ENCODE measurements at places on chromosomes 11 and 22.

DNA sequence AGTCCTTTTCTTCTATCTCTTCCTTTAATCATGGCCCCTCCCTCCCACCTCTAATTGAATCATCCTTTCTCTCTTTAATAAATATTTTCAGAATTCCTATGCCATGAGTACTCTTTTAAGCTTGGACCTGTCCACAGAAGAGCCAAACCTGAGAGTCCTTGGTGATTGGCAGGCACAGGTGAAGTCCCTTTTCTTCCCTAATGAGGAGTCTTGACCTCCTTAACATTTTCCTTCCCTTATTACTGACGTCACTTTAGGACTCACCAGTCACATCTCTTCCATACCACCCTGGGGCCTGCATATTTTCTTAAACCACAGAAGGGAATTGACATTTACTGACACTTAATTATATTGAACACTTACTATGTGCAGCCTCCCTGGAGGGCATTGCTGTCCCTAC, 41.0 kb upstream of the RASSF10 start:
- no peak for DNase-seq

DNA sequence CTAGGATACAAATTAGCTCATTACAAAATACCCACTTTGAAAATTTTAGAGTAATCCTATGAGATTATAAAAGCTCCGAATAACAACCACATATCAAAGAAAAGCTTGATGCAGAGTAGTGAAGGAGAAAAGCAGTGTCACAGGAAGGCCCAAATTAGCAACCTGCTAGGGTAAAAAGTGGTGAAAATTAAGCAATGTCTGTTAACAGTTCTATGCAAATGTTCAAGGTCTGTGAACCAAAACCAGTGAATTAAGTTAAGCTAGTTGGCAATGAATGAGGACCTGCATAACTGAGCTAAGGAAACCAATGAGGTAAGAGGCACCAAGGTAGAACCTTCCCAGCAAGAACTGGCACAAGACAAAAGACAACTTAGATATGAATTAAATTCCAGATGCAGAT, 29.6 kb downstream of the PRDM10 start:
- no peak for DNase-seq

DNA sequence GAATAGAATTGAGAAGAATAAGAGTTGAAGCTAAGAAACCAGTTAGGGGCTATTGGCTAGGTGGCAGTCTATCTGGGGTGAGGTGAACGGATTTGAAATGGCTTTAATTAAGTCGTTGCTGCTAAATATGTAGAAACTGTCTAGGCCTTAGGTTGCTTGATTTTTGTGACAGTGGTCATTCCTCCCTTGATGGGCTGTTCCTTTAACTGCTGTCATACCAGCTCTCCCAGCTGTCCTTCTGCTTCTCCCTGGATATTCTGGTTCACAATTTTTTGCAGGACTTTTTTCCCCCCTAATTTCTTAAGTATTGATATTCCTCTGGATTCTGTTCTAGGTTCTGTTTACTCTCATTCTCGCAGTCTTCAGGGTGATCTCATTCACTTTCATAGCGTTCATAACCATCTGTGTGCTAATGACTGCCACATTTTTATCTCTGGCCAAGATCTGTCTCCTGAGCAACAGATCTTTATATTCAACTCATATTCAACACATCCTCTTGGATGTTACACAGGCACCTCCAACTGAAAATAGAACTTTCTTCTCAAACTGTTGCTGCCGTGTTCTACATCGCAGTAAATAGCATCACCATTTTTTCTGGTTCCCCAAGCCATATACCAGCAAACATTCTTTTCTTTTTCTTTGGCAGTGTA, 134.1 kb downstream of the UVRAG start:
- no peak for DNase-seq

- DNase-seq = no peak
Measured at GRCh38 chr22:43745783-43746356, 66.2 kb downstream of the EFCAB6 start.

GRCh38 chr11:61694946-61695706, 14.9 kb downstream of the DAGLA start:
- DNase-seq = no peak

GRCh38 chr11:108131993-108132392, 10.6 kb downstream of the ACAT1 start:
- no peak for DNase-seq

- DNase-seq = no peak
Measured at GRCh38 chr11:73965764-73966121, 14.9 kb downstream of the DNAJB13 start.

- DNase-seq = no peak
Measured at GRCh38 chr22:23773483-23774113, 949 bp downstream of the MMP11 start.

DNA sequence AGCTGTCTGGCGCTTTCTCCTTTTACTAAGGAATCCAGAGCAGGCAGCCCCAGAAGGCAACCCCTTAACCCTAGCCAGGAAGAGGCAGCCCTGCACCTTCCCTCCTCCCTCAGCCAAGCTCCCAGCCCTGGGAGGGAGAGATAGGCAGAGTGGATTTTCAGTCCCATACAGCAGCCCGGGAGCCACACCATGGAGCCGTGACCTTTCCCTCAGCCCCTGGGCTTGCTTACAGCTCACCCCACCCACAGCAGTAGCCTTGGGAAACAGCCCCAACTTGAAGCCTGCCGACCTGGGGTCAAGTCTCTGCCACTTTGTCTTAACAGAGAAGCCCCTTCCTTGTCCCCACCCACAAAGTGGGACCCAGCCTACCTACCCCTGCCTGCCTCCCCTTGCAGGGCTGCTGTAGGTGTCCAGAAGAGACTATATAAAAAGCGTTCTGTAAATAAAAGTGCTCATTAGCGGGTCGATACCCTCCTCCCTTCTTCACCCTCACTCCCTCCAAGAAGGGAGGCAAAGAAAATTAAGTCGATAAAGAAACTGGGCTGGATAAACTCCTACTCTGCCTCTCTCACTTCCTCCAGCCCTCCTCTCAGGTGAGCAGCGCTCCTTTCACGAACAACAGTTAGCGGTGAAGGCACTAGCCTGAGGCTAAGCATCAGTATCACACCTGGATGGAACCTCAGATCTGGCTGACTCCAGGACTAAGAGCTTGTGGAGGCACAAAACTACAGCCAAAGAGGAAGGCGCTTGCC, 4.2 kb downstream of the TST start:
- DNase-seq = no peak

DNA sequence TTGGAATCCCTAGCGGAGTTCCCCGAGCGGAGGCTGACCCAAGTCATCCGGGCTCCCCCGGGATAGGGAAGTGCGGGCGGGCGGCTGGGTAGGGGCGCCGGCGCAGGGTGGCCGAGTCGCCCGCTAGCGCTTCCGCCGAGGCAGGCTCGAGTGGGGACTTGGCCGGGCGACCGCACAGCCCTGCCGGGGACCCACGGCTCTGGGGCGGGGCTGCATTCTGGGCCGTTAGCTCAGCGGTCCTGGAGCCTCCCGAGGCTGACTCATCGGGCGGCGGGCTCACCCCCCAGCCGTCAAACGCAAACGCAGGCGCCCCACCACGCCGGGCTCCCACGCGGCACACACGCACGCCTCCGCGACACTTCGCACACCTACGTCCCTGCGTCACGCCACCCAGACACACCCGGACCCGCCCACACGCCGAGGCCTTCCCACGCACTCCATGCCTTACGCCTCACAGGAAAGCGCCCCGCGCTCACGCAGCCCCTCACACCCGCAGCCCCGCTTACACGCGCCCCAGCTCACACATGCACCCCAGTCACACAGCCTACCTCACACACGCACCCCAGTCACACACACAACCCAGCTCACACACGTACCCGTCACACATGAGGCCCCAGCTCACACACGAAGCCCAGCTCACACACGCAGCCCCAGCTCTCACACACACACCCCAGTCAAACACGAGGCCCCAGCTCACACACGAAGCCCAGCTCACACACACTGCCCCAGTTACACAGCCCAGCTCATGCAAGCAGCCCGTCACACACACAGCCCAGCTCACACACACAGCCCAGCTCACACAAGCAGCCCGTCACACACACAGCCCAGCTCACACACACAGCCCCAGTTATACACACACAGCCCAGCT, 1.2 kb downstream of the PHLDB1 start:
- DNase-seq = peak; percentile 93

DNA sequence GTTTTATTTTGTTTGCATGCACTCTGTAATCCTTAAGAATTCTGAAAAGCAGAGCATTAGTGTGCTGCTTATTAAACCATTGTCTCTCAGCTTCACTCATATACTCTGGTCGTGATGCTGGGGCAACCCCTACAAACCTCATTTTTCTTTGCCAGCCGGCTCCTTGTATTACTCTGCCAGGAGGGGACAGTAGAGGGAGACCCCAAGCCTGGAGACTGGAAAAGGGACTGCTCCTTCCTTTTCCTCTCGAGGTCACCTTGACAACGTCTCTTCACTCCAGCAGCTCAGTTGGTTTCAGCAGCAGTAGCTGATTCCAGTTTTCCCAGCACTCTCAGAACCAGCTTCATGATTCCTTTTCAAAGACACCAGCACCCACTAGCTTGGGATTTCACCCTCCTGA, 2.8 kb upstream of the JHY start:
- DNase-seq = no peak

GRCh38 chr11:19093976-19094375, 23.0 kb upstream of the ZDHHC13 start:
- DNase-seq = no peak

DNA sequence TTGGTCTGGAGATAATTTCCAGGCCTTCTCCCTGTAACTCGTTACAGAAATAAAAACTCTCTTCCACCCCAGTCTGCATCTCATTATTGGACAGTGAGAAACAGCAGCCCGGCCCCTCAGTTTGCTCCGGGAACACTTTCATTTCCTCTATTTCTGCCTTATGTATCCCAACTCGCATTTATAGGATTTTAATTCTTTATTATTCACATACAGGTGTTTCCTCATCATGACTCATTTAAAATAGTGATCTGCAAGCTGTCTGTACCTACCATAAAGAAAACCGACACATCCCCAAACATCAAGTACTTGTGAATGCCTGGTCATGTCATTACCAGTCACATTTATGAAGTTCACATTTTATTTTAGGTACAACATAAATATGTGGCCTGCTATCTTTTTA, 42.8 kb downstream of the PIWIL3 start:
- no peak for DNase-seq

- peak; percentile 83 for DNase-seq
Measured at GRCh38 chr11:133928628-133929059, 28.1 kb downstream of the IGSF9B start.

- DNase-seq = peak; percentile 43
Measured at GRCh38 chr22:28018461-28018927, 99.4 kb upstream of the PITPNB start.

DNA sequence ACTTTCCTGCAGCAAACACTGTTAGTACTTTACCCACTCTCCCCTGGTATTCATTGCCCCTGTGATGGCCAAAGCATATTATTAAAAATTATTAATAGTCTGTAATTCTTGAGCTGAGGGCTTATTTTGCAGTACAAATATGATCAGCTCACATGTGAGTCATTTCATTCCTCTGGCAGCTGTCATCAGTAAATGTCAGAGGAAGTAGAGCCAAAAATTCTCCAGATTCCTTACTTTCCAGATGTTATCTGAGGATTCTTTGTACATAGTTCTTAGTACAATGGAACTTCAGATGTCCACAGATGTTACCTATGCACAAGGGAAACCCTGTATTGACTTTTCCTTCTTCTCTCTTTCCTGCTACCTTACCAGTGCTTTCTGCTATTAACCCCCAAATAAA, 12.5 kb downstream of the OR5B3 start:
- no peak for DNase-seq

GRCh38 chr11:13016415-13016814, 7.3 kb downstream of the RASSF10 start:
- no peak for DNase-seq

DNA sequence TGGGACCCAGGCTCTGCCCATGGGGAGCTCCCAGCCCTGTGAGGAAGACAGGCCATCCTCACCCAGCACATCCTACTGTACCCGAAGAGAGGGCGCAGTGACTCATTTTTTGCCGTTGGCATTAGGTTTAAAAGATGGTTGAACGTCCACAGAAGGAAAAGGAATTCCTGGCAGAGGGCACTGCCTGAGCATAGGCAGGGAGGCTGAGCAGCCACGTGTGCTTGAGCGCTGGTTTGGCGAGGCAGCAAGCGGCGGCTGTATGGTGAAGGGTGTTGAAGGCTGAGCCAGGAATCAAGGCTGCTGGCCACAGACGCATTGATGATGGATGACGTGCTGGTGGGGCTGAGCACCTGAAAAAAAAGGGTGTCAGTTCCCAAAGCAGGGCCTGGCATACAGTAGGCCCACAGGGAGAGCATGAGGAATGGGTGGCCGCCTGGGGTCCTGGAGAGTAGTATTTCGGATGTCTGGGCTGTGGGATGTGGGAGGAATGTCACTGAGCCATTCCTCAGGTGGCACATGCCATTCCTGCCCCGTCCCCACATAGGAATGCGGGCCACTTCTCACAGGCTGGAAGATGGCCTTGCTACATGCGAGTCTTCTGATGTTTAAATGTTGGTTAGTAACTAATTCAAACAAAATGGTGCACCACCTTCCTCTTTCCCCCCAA, 112.5 kb downstream of the KIAA1671 start:
- DNase-seq = no peak

- DNase-seq = no peak
Measured at GRCh38 chr11:126601136-126601535, 245.7 kb downstream of the ST3GAL4 start.

GRCh38 chr11:64085906-64086257, 50.2 kb downstream of the FLRT1 start:
- DNase-seq = no peak

DNA sequence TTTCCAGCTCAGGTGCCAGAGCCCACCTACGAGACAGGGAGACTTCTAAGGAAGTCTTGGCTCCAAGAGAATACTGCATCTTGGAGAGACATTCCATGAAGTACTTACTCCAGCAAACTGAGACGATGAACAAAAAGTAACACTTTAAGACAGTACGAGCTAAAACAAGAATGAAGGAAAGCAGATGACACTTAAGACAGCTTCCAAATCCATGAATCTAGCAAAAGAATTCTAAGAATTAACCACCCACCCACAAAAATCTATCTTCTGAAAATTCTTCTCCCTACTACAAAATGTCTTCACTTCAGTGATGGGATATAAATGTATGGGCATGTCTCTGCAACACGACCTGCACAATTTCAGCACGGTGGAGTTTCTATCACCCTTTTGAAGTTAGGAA, 132.9 kb downstream of the C11orf58 start:
- no peak for DNase-seq

DNA sequence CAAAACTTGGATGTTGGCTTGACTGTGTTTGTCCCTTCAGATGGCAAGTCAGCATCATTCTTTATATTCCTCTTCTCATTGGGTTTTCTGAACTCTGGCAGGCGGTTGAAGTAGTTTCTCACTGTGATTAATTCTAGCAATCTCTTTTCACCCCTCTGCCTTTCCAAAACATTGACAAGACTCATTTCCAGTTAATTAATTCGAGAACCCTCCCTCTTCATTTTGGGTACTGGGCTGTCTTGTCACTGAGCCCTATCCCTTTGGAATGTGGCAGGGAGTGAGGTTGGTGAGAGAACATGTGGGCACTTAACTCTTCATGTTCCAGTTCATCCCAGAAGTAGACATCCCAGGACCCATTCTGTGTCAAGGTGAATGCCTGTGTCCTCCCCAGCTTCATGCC, 133.0 kb downstream of the WNT7B start:
- DNase-seq = no peak

GRCh38 chr11:8038393-8038792, 42.6 kb upstream of the TUB start:
- DNase-seq = no peak
